ENCODE measurements at places on chromosomes 16 and 17.

- no peak for DNase-seq
Observed at GRCh38 chr16:85573045-85573695, 40.0 kb upstream of the GSE1 start.

- no peak for DNase-seq
Observed at GRCh38 chr17:983921-984320, 4.3 kb upstream of the NXN start.

- no peak for DNase-seq
Observed at GRCh38 chr16:89200850-89201411, 594 bp upstream of the SLC22A31 start.

DNA sequence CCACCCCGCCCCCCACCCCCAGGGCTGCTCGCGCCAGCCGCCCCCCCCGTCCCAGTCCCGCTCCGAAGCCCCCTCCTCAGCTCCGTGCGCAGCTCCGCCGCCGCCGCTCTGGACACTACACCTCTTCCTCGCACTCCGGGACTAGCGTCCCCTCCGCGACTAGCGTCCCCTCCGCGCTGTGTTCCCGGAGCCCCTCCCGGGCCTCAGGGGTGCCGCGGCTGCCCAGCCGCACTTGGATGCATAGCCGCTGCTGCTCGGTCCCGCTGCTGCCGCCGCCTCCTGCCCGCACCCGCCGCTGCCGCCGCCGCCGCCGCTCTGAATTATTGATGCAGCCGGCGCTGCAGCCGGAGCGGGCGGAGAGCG is at the start of gene CBLN1:
TSS of gene CBLN1 (minus strand) at position 359 of the 363 bp plus-strand sequence. CDS start 373 bp downstream, outside the sequence.
- no peak for DNase-seq

DNA sequence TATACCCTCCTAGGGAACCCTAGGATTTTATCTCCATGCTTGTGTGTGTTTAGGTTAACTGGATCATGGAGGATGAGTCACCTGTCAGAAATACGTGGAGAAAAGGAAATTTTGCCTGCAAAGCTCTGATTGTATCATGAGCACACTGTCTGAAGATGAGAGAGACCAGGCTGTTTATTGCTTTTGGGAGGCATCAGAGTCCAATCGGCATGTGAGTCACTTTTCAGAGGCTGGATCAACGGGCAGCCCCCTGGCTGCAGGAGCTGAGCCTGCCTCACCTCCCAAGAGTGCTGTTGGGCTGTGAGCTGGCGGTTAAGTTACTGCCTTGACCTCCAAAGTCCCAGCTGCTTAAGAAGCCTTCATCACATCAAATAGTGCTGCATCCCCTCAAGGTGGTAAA is 41.5 kb upstream of the MED9 start:
- DNase-seq: peak; percentile 78

- DNase-seq: no peak
Observed at GRCh38 chr17:58311429-58311894, 17.1 kb downstream of the TSPOAP1 start.

GRCh38 chr16:12866981-12867551 is 34.3 kb upstream of the SHISA9 start:
- DNase-seq: no peak

DNA sequence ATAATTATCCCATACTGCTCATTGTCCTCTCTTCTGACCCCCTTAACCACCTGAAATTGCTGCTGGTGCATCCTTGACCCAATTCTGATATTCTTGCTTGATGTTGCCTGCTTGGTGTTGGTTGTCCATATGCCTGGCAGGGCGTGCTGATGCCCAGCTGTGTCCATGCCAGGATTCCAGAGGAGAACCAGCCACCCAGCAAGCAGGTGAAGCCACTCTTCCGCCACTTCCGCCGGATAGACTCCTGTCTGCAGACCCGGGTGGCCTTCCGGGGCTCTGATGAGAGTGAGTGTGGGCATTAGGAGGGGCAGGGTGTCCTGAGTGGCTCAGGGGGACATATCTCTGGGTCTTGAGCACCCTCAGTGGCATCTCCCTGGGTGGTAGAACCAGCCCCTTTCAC is 11.4 kb downstream of the RAPGEFL1 start:
- no peak for DNase-seq

DNA sequence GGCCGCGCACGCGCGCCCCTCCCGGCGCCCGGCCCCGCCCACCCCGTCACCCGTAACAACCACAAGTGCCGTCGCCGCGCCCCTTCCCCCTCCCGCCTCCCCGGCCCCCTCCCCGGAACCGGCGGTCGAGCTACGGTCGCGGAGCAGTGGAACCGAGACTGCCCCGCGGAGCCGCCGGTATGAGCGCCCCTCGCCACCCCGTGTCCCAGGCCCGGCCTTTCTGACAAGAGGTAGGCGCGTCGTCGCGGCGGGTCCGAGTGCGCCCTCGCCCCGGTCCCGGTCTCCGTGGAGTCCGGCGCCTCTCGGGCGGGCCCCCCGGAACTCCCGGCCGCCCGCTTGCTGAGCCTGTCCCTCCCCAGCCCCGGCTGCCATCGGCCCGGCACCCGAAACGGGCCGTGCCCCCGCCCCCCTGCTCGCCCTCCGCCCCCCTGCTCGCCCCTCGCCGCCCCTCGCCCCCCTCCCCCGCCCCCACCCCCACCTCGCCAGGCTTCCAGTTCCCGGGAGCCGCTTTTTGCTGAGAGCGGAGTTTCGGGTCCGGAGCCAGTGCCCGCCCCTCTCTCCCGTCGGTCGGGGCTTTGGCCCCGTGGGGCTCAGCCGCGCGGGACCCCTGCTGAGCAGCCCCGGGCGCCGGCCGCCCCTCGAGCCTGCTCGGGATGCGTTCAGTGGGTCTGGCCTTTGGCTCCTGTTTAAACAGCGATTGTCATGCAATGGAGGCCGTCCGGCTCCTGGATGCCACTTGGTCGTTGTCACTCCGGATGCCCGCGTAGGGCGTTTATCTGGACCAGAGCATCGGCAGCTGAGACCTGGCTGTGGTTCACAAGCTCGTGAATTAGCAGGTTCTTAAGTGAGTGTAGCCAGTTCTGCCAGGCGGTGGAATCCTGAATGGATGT is at the start of gene SEC14L1:
TSS of gene SEC14L1 (plus strand) at position 92 of the 890 bp plus-strand sequence. CDS start 2,628 bp downstream, outside the sequence.
- no peak for DNase-seq

GRCh38 chr16:65660390-65660789 is 538.5 kb upstream of the CDH11 start:
- DNase-seq: no peak

- DNase-seq: no peak
Observed at GRCh38 chr17:55163408-55163807, 101.4 kb upstream of the HLF start.

DNA sequence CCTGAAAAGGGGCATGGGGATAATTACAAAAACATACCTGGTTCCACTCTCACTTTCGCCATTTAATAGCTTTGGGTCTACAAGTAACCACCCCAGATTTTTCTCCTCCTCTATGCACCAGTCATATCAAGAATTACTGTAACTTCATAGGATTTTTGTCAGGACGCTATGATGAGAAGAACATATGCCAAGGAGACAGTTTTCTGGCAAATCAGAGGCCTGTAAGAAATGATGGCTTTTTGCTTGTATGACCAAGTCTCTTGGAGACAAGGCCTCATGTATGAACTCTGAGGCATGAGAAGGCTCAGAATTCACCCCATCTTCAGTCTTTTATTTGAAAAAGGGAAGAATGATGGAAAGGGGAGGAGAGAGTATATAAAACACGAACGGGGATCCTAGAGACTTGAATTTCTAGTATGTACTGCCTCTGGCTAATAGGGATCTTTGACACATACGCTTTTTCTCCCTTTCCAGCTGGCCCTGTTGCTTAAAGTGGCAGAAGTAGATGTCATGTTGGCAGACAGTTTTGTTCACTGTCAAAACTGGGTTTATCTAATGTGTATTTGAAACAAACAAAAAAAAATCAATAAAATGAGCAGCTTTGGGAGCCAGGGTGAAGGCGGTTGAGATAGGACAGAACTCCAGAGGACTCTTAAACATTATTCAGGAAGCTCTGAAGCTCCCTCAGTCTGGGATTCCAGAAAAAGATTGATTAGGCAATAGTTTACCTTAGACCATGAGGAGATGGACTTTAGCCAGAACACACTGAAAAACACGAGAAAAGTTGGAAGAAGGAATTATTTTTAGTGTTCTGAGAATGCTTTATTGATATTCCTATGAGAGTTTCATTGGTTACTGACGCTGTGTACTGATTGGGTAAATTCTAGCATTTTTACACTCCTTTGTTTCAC is 656.6 kb downstream of the WWOX start:
- no peak for DNase-seq

- DNase-seq: no peak
Observed at GRCh38 chr16:69381231-69381630, 4.6 kb downstream of the TERF2 start.

DNA sequence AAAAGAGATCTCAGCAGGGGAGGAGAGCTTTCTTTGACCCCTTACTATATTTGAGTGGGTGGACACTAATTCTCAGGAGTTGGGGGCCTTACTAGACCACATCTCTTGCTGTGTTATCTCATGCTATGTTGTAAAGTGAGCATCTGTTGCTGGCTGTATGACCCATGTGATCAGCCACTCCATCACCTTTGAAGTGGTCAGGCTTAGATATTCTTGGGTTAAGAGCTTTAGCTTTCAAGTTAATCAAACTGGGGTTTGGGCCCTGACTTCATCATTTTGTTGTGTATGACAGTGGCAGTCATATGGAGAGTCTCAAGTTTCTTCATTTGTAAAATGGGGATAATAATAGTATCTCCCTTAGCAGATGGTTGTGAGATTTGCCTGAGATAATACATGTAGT is 201.1 kb downstream of the FTO start:
- DNase-seq: no peak

- no peak for DNase-seq
Observed at GRCh38 chr17:82696916-82697807, 1.3 kb downstream of the RAB40B start.

GRCh38 chr17:16189791-16190348 is 25.5 kb downstream of the NCOR1 start:
- DNase-seq: no peak

DNA sequence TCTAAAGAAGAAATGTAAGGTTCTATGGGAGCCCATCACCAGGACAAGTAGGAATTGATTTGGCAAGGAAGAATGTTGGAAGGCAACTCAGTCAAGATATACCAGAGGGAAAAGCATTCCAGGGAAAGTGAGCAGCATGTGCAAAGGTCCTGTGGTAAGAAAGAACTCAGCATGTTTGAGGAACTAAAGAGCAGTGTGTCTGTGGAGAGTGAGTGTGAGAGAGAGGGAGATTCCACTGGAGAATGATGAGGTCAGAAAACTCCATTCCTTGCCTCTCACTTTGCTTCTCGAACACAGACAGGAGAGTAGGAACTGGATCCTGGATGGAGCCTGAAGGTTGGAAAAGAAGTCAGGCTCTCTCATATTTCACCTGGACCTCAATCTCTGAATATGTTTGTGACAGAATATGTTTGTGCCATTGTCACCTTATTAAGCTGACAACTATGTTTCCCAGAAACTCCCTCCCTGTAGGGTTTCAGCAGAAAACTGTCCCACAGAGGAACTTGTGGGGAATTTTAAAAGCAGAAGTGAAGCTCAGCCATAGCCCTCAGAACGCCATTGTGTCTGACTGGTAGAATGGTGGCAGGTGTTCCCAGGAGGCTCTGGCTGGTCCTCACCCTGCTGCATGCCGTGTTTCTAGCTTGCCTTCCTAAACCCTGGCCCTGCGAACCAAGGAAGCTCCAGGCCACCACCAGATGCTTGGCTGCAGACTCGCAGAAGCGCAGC is 382.4 kb upstream of the XYLT1 start:
- DNase-seq: no peak

GRCh38 chr16:47625115-47625567 is 164.0 kb downstream of the PHKB start:
- no peak for DNase-seq

DNA sequence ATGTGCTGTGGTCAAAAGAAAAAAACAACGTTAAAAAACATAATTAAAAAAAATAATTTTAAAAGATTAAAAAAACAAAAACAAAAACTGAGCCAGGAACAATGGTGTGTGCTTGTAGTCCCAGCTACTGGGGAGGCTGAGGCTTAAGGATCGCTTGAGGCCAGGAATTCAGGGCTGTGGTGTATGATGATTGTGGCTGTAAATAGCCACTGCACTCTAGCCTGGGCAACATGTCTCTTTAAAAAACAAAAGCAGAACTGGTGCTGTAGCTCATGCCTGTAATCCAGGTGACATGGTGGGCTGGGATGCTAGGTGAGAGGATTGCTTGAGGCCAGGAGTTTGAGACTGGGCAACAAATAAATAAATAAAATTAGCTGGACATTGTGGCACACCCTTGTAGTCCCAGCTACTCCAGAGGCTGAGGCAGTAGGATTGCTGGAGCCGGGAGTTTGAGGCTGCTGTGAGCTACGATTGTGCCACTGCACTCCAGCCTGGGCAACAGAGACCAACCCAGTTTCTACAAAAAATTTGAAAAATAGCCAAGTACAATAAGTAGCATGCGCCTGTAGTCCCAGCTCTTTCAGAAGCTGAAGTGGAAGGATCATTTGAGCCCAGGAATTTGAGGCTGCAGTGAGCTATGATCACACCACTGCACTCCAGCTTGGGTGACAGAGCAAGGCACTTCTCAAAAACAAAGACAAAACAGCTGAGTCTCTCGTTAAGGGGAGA is 43.6 kb downstream of the NFATC3 start:
- DNase-seq: no peak

- no peak for DNase-seq
Observed at GRCh38 chr17:40180694-40181093, 3.4 kb downstream of the RAPGEFL1 start.

DNA sequence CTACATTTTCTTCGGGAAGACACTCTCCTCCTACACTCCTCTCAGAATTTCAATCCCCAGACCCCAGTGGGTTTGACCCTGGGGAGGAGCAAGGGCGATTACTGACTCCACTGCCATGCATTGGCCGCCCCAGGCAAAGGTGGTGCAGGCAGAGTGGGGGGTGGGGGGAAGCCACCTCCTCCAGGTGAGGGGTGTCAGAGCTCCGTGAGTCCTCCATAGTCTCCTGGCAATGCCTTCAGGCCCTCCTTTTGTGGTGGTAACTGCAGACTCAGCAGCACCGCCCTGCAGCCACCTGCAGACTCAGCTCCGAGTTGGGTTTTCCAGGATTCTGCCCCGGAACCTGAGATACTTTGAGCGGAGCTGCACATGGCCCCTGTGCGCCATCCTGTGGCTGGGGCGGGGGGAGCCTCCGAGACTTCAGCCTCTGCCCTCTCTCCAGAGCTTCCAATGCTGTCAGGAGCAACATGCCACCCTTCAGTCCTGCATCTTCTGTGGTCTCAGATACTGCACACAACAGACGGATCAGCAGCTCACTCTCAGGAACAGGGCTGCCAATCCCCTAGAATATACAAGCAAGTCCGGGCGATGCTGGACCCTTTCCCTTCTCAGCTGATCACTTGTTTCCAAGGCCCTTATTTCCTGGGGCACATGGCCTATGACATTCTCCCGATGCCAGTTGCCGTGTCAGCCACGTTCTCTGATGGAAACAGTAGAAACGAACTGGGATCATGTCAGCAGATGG is 2.4 kb upstream of the SLC47A2 start:
- DNase-seq: no peak

- no peak for DNase-seq
Observed at GRCh38 chr17:8696426-8696825, 48.2 kb downstream of the CCDC42 start.

Measured in fibroblast of skin of left quadriceps (primary cell).